ENCODE measurements at places on chromosomes 2 and 18. TPM values are rescaled to one million over a fixed set of nuclear protein-coding genes. Genes with fewer than 3 reads are reported as not detected.
A peak's percentile ranks its signal among the peaks of the same experiment; 100 is the strongest.

The IL36G gene
- not detected for total RNA-seq

- H3K4me1 ChIP-seq = no peaks in the 10 kb centered on the region
- no peaks in the 10 kb centered on the region for H3K36me3 ChIP-seq
- DNase-seq = no peak
- no peak overlapping the region for H3K4me3 ChIP-seq
- H3K27ac ChIP-seq = no peak overlapping the region
- no peaks in the 10 kb centered on the region for H3K27me3 ChIP-seq
Observed at GRCh38 chr2:227826019-227826521, 12.4 kb downstream of the CCL20 start.

- no peaks in the 10 kb centered on the region for H3K4me1 ChIP-seq
- H3K27ac ChIP-seq = no peak overlapping the region
- no peaks in the 10 kb centered on the region for H3K27me3 ChIP-seq
- peak; percentile 78 for DNase-seq
- no peak overlapping the region for H3K4me3 ChIP-seq
Observed at GRCh38 chr2:237322564-237322963, 91.4 kb downstream of the COL6A3 start.

GRCh38 chr18:58104096-58104495, 60.1 kb downstream of the NEDD4L start:
- H3K4me3 ChIP-seq = no peak overlapping the region
- peak; percentile 29 for DNase-seq
- H3K4me1 ChIP-seq = peaks cover 11% of the 10 kb centered on the region
- H3K36me3 ChIP-seq = no peaks in the 10 kb centered on the region

The NCK2 gene
- total RNA-seq = 59.1 TPM

The MOB4 gene
- 37.0 TPM for total RNA-seq

GRCh38 chr2:149040451-149040850, 2.0 kb downstream of the LYPD6B start:
- H3K27ac ChIP-seq = no peak overlapping the region
- peak; percentile 93 for DNase-seq
- H3K4me3 ChIP-seq = no peak overlapping the region
- no peaks in the 10 kb centered on the region for H3K36me3 ChIP-seq
- peaks cover 66% of the 10 kb centered on the region for H3K27me3 ChIP-seq

The HJURP gene
- 39.4 TPM for total RNA-seq

- H3K4me1 ChIP-seq = peaks cover 9% of the 10 kb centered on the region
- peaks cover 32% of the 10 kb centered on the region for H3K36me3 ChIP-seq
- peak; percentile 51 for DNase-seq
- H3K27ac ChIP-seq = peak overlapping the region; percentile 97
- H3K27me3 ChIP-seq = no peaks in the 10 kb centered on the region
Observed at GRCh38 chr2:69789772-69790600, 39.5 kb upstream of the GMCL1 start.

DNA sequence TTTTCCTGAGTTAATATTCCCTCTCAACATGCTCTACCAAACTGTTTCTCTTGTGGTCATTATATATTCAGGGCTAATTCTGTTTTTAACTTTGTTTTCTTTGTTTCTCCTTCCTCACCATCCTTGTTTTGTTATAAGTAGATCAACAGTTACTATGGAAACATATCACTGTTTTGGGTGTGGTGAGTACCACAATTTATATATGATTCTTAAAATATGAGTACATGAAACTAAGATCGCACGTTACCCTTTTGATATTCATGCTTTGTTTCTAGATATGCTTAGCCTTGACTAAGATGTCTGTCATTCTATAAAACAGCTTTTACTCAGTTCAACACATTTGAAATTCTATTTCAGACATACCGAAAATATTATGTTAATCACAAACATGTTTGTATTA, 232.3 kb upstream of the ITGA4 start:
- H3K27ac ChIP-seq = no peak overlapping the region
- H3K4me3 ChIP-seq = no peak overlapping the region
- H3K36me3 ChIP-seq = no peaks in the 10 kb centered on the region
- no peaks in the 10 kb centered on the region for H3K27me3 ChIP-seq

DNA sequence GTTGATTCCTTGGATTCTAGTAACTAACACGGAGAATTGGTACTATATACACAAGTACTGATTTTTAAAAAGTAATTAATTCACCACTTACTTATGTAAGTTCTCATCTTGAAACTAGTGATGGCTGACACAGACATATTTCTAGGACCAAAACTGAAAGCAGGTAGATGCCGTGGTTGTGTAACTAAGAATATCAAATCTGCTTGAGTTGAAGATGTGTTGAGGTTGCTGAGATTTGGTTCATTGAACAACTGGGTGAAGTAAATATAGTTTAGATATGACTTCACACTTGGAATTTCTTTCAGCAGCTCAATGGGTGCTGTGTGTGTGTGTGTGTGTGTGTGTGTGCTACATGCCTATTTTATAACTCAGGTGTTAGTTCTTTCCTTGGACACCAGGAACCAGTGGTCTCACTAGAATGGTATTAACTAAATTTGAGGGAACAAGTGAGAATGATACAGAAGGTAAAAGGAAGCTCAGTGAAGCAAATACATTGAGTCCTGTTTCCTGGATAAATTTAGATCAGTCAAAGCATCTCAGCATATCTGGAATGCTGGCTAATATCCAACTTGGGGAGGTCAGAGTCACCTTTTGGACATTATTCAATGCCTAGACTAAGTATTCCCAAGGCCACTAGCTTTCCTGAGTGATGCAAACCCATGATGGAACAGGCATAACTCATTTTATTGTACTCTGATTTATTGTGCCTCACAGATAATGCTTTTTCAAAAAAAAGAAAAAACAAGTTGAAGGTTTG, 110.7 kb upstream of the ZEB2 start:
- no peak overlapping the region for H3K4me3 ChIP-seq
- H3K27ac ChIP-seq = no peak overlapping the region
- H3K27me3 ChIP-seq = no peaks in the 10 kb centered on the region
